ENCODE measurements at places on chromosomes 7 and 10.

DNA sequence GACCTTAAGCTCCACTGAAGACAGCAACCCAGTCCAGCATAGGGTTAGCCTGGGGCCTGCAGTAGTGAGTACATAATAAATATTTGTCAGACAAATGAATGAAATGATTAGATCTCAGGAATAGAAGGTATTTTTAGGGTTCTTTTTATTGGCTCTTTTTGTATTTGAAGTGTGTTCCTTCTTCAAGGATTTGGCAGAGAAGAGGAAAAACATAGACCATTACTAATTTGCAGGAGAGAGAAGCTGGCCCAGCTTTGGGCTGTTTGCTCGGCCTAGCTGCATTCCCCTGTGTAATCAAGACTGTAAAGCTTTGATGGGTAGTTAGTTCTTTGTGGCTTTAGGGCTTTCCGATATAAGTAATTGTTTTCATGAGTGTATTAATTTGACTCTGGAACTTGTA is 64.2 kb downstream of the CNNM2 start:
- no peak for DNase-seq

DNA sequence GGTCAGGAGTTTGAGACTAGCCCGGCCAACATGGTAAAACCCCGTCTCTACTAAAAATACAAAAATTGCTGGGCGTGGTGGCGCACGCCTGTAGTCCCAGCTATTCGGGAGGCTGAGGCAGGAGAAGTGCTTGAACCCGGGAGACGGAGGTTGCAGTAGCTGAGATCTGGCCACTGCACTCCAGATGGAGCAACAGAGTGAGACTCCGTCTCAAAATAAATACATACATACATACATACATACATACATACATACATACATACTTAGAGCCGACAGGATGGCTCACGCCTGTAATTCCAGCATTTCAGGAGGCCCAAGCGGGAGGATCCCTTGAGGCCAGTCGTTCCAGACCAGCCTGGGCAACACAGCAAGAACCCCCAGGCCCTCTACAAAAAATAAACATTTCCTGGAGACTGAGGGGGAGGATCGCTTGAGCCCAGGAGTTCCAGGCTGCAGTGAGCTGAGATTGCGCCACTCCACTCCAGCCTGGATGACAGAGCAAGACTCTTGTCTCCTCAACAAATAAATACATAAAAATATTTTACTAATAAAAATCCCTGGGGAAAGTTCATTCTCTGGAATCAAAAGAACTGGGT is 90.9 kb upstream of the TNRC18 start:
- no peak for DNase-seq

DNA sequence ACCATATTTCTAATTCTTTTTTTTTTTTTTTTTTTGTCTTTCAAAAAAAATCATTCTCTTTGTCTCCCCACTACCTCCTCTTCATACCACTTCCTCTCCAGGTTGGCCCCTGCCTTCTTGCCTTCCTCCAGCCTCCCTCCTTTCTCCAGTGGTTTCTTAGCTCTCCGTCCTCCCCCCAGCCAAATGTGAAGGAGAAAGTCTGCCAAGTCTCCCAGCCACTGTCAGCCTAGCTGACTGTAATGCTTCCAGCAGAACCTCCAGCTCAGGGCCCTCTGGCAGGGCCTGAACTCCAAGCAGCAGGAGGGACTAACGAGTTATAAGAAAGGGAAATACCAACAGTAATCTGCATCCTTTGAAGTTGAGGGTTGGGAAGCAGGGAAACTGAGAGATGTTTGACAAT is 35.5 kb upstream of the BICC1 start:
- DNase-seq = no peak

- DNase-seq = no peak
Observed at GRCh38 chr7:6123843-6124242, 92.7 kb downstream of the ANKRD61 start.

DNA sequence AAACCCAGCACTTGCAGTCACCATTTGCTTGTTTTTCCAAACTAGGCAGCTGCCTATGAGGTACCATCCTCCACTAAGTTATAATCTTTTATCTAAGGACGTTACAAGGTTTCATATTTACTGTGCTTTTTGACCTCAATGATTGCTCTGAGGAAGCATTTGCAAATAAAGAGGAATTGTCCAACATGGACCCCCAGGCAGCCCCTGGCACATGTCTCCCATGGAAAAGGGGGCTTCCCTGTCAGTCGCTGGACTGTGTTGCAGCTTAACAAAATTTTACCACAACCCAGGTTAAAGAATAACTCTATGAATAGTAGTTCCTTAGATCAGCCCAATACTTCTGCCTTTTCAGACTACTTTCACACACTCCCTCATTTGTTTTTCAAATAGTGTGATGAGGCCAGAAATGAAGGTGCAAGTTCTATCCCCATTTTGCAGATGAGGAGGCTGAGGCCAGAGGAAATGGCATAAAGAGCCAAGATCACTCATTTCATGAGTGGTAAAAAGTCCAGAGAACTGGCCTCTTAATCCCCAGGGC is 52.8 kb upstream of the ZPBP start:
- DNase-seq = no peak

DNA sequence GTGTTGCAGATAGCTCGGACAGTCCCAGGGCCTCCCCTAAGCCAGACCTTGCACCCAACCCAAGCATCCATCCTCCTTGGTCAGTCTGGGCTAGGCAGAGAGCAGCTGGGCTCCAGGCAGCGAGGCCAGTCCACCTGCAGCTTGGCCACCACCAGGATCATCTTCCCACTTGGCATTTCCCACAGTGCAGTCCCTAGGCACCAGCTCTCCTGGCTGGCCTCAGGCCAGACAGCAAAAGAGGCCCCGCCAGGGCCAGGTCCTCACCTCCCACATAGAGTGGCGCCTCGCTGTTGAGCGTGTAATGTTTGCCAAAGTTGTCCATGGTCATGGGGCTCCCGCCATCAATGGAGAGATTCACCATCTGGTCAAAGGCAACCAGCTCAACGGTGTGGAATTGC is 171.7 kb downstream of the LCOR start:
- no peak for DNase-seq

GRCh38 chr10:113087165-113088029 is 137.3 kb downstream of the TCF7L2 start:
- DNase-seq = no peak

DNA sequence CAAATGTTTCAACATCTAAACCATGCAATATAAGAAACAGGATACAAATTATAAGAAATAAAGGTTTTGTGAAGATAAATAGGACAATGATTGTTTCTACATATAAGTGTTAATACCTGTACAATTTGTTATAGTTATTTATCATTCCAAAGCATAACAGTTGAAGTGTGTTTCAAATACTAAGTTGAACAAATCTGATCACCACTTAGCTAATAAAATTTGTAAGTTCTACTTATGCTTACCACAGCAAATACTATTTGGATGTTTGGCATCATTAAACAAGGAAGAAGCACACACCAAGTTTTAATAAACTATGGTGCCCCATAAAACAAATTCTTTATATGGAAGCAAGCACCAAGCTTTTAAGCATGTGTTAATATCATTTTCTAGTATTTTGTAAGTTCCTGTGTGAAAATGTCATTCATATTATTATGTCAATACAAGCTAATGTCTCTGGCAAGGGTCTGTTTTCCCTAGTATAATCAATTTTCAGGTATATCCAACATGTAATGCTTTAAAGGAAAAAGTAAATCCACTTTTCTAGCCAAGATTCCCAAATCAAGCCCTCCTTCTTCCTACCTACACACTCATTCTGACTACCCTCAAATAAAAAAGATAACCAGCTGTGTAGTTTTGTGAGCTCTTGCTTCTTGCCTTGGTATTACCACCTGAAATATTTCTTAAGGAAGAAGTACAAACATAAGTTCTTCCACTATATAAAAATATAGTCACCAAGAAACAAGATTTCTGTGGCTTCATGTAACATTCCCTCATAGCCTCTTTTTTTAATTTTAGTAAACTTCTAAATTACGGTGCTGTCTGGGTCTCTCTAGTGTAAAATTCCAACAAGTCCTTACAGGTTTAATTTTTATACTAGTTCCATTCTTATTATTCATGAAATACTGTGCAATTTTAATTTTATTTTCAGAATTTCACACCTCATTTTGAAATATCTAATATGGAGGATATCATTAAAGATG is 9.2 kb downstream of the SKAP2 start:
- no peak for DNase-seq

DNA sequence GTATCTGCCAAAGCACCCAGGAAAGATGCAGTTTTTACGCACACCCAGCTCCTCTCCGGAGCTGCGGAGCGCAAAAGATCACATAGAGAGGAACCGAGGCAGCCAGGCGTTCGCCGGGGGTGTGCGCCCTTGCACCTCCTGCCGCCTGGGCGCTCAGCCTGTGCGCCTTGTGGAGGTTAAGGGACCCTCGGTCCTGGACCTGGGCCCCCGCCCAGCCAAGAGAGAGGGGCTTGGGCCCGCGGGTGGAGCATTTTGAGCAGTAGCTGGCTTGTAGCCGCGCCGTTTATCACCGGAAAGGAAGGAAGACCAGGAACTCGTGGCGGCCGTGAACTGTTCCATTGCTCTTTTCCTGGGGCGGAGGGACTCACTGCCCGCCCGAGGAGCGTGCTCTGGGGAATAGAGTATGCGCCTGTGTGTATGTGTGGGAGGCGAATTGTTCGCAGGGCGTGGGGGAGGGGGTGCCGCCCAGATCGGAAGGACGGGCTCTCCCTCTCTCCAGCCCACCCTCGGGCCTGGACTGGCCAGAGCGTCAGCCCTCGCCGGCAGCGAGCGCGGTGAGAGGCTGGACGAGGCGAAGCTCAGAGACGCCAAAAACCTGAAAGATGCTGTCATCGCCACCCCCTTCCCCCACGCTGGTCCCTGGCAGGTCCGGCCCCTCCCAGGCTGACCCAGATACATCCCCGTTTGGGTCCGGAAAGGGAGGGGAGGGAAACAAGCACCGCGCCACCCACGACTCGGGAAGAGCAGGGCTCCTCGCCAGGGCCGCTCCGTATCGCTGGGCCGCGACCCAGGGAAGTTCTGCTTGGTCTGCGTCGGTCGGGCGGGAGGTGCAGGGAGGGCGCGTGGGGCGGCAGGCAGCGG is 1.2 kb upstream of the WNT2 start:
- peak; percentile 61 for DNase-seq

DNA sequence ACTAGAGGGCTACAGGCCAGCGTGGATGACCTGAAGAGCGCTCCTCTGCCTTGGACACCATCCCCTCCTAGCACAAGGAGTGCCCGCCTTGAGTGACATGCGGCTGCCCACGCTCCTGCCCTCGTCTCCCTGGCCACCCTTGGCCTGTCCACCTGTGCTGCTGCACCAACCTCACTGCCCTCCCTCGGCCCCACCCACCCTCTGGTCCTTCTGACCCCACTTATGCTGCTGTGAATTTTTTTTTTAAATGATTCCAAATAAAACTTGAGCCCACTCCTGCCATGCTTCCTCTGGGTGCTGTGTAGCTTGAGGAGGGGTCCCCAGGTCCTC is 4.5 kb downstream of the SNCG start:
- DNase-seq = no peak

- no peak for DNase-seq
Observed at GRCh38 chr10:34346516-34347100, 468.5 kb downstream of the PARD3 start.

GRCh38 chr10:102773320-102773719 is 29.6 kb downstream of the WBP1L start:
- DNase-seq = no peak

DNA sequence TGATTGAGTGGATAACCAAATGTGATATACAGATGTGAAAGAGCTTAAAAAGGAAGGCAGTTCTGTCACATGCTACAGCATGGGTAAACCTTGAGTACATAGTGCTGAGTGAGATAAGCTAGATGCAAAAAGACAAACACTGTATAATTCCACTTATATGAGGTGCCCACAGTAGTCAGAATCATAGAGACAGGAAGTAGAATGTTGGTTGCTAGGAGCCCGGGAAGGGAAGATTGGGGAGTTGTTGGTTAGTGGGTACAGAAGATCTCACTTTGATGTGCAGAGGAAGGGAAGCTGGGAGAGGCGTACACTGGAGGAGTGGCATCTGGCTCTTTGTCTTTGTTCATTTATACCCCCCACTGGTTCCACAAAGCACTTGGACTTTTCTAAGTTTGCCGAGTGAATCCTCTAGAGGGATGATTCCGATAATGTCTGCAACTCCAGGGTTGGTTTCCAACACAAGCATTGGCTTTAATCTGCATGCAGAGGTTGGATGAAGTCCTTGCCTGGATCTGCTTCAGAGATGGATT is 39.5 kb downstream of the TSPAN14 start:
- DNase-seq = no peak

GRCh38 chr10:72291019-72291532 is 17.4 kb downstream of the DDIT4 start:
- no peak for DNase-seq

DNA sequence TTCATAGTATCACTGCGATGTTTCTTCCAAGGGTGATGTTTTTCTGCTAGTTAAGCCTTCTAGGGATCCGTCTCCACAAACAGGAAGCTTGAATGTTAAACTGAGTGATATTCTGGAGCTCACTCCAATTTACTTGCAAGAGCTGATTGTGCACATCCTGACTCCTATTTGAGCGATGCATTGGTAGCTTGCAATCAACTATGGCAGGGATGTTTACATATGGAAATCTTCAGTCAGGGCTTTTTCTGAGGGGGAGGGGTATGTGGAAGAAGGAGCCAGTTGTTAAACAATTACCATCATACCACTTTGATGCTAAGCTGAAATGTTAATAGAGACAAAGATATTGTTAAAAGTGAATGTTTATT is 43.2 kb upstream of the NXPH1 start:
- DNase-seq = no peak

- no peak for DNase-seq
Observed at GRCh38 chr7:127383123-127383835, 9.2 kb downstream of the ZNF800 start.

DNA sequence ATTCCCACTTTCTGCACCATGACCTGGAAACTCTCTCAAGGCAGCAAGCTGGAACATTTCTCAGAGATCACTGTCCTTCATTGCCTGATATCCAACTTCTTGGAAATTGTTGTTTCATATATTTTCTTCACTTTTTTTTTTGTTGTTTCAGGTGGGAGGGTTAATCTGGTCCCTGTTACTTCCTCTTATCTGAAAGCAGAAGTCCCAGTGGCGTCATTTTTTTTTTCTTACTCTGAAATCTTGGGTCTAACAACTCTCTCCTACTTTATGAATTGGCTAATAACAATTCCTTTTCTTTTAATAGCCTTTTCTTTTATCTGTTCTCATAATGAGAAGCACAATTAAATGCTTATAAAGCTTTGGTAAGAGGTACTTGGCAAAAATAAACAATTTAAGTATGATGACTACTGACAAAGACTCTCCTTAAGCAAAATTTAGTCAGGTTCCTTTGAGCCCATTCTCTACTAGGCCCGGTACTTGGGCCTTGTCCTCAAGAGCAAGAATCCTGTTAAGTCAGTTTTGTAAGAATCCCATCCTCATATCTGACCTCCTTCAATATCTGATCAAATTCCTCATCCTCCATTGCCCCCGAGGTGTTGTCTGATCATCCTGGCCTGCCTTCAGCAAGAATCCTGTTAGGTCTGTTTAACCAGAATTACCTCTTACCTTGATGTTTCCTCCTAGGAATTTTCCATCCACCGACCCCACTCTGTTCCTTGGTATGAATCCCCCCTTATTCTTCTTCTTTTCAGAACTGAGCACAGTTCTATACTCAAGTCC is 11.5 kb upstream of the CC2D2B start:
- no peak for DNase-seq

GRCh38 chr7:75892634-75893272 is 13.9 kb downstream of the RHBDD2 start:
- DNase-seq = no peak

GRCh38 chr7:70389531-70390151 is 742.3 kb upstream of the GALNT17 start:
- no peak for DNase-seq
